ENCODE measurements at places on chromosomes 12 and 14. TPM values are rescaled to one million over a fixed set of nuclear protein-coding genes. Genes with fewer than 3 reads are reported as not detected.

HOTAIR gene
- not detected for total RNA-seq

VDR gene
- 1.1 TPM for total RNA-seq

NOS1 gene
- total RNA-seq = 4.4 TPM

FOXM1 gene
- total RNA-seq = 98.1 TPM

GPRC5D gene
- total RNA-seq = not detected

ADAM20 gene
- total RNA-seq = 2.1 TPM

PROX2 gene
- 0.31 TPM for total RNA-seq

TAPBPL gene
- 0.59 TPM for total RNA-seq

SLC17A8 gene
- not detected for total RNA-seq

FAIM2 gene
- 2.0 TPM for total RNA-seq

LRRC10 gene
- not detected for total RNA-seq

TSHR gene
- not detected for total RNA-seq

PHETA1 gene
- 12.9 TPM for total RNA-seq

USP15 gene
- 33.0 TPM for total RNA-seq

KIF26A gene
- 82.9 TPM for total RNA-seq

GLT8D2 gene
- total RNA-seq = 8.5 TPM

STRAP gene
- 236 TPM for total RNA-seq

PLBD1 gene
- total RNA-seq = 16.3 TPM

ACSM4 gene
- not detected for total RNA-seq

KRT80 gene
- total RNA-seq = not detected

PZP gene
- total RNA-seq = not detected

FOXJ2 gene
- total RNA-seq = 7.8 TPM

TAS2R8 gene
- total RNA-seq = not detected

RNF212B gene
- total RNA-seq = not detected

ABCC9 gene
- total RNA-seq = 0.04 TPM
